HCEC 1CT (cell line): ENCODE measurements at places on chromosomes 1 and 21.

DNA sequence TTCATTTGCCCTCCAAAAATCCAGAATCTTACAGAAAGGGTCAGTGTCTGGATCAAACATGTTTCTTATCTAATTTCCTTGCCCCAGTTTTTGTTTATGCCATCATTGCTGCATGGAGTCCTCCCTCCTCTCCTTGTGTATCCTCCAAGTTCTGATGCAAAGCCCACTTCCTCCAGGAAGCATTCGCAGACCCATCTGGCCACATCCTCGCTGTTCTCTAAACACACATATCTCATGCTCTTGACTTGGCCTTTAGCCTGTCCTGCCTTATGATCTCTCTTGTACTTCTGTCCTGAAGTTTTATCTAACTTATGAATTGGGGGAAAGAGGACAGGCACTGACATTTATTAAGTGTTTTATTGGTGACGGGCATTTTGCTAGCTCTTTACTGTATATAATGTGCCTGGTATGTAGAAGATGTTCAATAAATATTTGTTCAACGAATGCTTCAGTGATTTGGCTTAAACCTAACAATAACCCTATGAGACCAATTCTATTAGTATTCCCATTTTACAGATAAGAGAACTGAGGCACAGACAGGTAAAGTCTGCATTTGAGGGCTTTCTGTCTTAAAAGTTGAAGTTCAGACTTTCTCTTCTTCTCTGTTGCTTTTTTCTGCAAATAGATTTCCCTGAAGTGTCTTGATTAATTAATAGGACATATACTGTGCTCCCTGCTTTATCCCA lies 19.2 kb upstream of the ID3 start:
- DNase-seq, result peak; percentile 32

- DNase-seq, result no peak
Measured at GRCh38 chr1:15141935-15142539, 11.5 kb upstream of the TMEM51 start.

DNA sequence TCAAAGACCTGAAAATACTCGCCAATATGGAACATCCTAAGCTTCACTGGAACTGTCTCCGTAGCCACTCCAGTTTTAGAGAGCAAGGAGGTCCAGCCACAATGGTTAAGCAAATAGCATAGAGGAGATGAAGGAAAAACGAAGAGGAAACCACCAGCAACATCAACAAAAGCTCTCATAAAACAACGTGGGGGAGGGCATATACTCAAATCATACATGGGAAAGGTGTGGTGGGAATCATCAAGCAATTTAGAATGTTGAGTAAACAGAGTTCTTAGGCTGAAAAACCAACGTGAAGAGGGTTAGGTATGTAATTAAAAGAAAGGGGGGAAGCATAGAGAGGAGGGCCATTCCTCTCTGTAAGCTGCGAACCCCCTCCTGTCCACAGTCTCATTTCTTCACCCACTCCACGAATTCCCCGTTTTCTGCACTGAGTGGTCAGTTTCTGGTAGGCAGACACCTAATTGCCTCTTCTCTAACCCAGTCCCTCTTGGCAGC lies 1.0 kb downstream of the TMEM59 start:
- no peak for DNase-seq

DNA sequence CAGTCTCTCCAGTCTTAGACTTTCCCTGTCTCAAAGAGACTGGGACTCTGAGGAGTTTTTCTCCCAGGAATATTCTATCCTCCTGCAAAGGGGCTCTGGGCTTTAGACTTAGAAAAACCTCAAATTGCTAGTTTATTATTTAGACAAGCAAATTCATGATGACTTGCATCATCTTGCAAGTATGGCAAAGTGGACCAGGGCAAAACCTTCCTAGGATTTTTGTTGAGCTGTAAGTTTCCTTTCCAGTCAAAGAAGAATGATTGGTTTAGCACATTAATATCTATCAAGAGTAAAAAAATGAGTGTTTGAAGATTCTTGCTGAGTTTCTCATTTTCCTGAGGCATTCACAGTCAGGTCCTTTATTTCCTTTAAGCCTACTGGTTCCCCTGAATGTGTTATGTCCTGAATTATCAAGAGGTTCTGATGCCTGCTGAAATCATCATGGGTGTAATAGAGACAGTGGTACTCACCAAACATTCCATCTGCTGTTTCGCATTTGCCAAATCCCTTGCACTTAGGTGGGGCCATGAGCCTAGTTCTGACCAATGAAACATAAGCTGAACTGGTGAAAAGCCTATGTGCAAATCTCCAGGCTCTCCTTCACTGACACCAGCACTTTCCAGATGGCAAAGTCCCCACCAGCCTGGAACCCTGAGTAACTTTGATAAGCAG lies 25.2 kb upstream of the SPAG17 start:
- DNase-seq, result no peak

- DNase-seq, result no peak
Measured at GRCh38 chr1:213686983-213687382, 300.8 kb upstream of the PROX1 start.

DNA sequence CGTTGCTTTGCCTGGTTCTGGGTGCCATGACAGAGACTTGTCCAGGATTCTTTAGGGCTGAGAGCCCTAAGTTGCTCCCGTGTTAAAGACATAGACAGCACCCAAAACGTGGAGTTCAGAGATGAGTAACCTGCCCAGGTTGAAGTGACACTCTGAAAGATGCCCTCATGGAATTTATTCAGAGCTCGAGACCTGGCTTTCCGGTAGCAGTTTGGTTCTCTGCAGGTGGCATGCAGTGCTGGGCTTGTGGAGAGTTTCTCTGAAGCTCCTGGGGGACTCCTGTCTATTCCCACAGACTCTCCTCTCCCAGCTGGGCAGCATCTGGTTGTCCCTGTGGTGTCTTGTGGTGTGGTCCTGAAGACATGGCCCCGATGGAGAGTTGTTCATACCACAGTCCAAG lies 241.0 kb downstream of the RHOU start:
- DNase-seq, result no peak

DNA sequence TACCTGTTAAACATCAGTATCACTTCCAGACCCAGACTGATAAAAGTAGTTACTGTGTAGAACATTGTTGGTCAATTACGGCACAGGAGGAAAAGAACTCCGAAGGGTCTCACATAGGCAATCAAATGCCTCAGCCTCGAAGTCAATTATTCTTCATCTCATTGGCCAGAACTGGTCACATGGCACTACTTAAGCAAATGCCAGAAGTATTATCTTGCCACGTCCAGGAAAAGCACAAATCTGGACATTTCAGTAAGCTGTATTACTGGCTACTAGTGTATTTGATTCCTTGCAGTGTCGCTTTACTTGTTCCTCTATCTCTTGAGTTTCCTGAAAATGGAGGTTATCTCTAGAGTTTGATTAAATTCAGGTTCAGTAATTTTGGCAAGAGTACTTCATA lies 24.4 kb downstream of the DIO1 start:
- no peak for DNase-seq

DNA sequence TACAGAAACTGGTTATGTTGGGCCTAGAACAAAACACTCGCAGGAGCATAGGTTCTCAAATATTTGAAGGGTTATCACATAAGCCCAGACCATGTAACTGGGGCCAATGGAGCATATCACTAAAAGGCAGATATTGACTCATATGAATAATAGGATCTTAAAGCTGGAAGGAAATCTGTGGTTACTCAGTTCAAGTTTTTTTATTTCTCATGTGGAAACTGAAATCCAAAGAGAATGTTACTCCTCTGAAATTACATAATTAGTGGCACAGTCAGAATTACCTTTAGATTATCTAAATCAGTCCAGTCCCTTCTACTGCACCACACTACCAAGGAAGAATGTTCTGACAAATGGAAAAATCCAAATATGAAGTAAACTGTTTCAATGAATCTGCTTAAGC lies 12.0 kb downstream of the SLAMF8 start:
- DNase-seq, result no peak

GRCh38 chr1:55382806-55383305 lies 167.7 kb upstream of the USP24 start:
- DNase-seq, result no peak

GRCh38 chr1:245397771-245398170 lies 243.0 kb downstream of the KIF26B start:
- DNase-seq, result no peak

DNA sequence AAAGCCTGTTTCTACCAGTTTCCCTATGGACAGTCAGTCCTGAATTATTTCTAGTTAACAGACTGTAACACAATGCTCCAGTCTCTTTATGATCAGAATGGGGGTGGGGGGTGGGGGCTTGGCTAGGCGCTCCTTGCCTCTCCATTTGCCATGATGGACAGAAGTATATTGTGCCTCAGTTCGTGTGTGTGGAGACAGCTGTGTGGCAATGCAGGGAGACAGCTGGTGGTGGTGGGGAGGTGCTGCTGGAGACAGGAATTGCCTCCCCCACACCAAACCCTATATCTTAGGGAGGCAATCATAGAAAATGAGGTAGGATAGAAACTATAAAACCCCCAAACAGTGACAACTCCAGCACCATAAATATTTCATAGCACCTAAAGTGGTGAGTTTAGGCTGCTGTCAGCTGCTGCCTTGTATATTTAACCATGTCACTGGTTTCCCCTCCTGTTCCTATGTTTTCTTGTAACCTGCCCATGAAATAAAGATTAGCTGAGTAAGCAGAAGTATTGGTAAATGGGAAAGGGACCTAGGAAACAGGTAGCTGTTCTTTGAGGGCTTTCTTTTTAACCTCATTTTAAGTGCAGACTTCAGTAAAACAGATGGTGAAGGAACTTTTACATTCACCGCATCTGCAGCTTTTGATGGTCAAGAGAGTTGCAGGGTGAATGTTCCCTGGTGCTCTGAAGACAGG lies 3.4 kb downstream of the PLXNA2 start:
- DNase-seq, result no peak

DNA sequence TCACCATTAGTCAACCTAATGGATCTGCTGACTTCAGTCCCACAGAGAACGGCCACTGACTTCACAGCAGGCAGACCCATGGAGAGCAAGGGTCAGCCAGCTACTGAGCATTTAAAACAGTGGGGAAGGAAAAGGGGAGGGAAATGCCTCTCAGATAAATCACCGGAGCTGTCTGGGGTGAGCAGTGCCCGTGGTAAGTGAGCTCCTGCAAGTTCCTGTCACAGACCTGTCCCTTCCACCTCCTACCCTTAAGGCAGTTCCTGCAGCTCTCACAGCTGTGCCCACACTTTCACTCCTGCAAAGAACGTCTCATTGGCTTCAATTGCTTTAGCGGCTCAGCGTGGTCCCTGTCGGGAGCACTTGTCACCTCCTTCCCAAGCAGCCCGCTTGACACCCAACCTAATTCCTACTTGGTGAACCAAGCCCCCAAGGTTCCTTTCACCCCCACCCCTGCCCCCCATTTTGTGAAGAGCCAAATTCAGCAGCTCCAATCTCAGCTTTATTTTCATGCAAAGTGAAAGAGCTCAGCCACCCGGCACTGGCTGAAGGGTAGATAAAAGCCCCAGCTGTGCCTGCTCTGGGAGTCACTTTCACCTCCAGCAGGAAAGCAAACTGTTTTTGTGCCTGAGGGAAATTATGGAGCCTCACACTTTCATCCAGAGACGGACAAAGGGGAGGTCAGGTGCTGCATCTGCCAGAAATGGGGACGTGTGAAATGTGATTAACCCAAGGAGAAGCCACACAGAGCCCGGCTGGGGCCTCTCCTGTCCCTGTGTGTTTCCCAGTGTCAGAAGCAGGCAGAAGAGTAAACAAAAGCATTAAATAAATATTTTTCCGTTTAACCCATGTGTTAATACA lies 306.2 kb downstream of the TTLL7 start:
- DNase-seq, result no peak

DNA sequence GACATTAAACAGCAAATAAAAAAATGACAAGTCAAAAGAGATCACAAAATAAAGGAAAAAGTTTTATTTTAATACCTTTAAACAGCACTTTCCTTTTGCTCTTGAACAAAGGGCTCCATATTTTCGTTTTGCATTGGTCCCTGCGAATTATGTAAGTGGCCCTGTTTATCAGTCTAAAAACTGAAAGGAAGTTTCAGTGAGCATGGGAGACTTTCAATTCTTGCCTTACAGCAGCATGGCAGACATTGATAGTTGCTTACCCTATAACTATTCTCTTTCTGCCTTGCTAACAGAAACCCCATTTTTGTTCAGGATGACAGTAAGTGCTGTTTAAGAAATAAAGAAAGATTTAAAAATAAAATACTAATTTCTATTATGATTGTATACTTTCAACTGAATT lies 5.2 kb upstream of the SH3GLB1 start:
- DNase-seq, result no peak

DNA sequence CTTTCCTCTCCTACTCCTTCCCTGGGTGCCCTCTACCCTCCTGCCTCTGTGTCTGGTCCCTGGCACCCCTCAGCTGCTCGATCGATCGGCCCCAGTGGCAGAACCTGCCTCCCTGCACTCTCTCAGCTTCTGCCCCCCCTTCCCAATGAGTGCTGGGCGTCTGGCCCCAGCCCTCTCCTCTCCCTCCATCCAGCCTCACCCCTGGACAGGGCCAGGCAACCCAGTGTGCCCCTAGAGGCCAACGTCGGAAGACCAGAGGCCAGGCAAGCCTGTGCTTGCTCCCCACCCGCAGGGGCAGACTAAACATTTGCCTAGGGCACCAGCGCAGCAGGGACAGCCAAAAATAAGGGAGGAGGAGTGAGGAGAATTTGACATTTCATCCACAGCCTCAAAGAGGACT lies 43.5 kb downstream of the LGR6 start:
- peak; percentile 50 for DNase-seq

- no peak for DNase-seq
Measured at GRCh38 chr1:116493036-116493435, 77.8 kb downstream of the CD58 start.

- peak; percentile 62 for DNase-seq
Measured at GRCh38 chr1:160108888-160109662, 6.5 kb upstream of the ATP1A2 start.

DNA sequence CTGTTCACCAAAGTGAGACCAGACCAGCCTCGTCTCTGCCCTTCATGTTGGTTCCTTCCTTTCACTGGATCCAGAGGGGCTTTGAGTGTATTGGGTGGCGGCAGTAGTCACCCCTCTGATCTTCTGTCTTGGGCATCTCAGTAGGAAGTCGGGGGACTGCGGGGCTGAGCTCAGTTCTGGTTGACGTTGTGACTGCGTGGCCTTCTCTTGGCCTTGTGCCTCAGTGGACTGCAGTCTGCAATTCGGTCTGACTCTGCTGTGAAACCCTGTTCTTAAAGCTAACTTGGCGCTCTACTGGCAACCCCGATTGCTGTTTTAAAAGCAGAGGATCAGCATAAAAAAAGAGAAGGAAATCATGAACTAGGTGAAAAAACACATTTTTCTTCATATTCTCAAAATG lies 56.7 kb downstream of the SLC37A1 start:
- DNase-seq, result no peak

DNA sequence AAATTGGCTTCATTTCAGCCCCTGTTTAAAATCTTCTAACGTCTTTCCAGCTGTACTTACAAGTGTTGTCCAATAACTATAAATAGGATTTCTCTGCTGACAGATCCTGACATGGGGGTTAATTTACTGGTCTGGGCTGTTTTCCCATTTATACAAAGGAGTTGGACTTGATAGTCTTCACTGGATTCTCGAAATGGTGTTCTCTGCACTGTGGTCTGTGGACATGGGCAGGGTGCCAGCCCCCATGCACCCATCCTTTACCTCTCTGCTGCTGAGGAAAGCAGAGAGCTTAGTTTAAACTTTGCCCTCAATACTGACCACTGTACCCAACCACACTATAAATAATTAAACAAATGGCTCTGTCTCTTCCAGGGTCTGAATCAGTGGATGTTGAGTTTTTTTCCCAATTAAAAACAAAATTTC lies 5.2 kb downstream of the DIO1 start:
- DNase-seq, result peak; percentile 17

- DNase-seq, result no peak
Measured at GRCh38 chr1:36389261-36389660, 3.5 kb upstream of the STK40 start.

- no peak for DNase-seq
Measured at GRCh38 chr1:87137342-87137739, 191.3 kb upstream of the LMO4 start.
